ENCODE measurements at places on chromosomes 12 and 14.
A peak's percentile ranks its signal among the peaks of the same experiment; 100 is the strongest.

DNA sequence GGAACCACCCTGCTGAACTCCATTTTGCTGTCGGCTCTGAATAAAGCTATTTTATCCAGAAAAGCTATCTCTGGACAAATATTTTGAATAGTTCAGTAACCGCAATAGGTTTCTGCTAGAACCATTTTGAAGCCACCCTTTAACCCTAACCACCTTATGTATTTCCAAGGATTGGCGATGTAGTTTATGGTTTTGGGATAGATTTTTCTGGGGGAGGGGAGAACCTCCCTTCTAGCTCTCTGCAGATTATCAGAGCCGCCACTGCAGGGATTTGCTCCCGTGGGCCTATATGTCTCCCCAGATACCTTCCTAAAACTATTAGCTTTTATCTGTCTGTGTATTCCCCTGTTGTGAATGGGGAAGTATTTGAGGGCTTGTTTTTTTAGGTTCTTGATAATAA lies 1.8 kb upstream of the TUBA1B start:
- DNase-seq, result no peak

DNA sequence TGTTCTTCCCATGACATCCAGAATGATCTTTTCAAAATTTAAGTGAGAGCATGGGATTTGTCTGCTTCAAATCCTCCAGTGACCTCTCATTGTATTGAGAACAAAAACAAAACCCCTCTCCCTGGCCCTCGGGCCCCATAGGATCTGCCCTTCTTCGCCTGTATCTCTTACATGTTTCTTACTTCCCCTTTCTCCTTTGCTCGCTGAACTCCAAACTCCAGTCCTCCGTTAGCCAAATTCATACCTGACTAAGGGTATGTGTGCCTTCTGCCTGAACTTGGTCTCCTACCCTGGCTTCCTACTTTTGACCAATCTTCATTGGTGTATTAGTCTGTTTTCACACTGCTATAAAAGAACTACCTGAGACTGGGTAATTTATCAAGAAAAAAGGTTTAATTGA lies 13.2 kb upstream of the TSPAN11 start:
- DNase-seq, result no peak

- no peak for DNase-seq
Measured at GRCh38 chr12:89999699-90000505, 291.3 kb upstream of the ATP2B1 start.

GRCh38 chr12:24608637-24609285 lies 340.1 kb downstream of the BCAT1 start:
- DNase-seq, result no peak

DNA sequence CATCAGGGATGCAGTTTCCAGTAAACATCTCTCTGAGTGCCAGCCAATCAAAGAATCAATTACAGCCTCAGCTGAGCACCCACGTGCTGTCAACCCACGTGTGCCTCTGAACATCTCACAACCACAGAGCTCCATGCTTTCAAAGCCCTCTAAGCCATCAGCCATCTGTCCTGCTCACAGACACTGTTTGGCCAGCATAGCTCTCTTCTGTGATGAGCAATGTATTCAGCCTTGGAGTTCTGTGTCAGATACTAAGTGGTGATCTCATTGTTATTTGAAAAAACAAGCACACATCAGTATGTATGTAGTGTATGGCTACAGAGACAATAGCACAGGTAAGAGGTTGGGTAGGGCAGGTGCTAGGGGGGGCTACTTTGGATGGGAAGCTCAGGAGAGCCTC lies 94.3 kb downstream of the RGS6 start:
- no peak for DNase-seq

- no peak for DNase-seq
Measured at GRCh38 chr12:118455327-118455726, 79.0 kb downstream of the SUDS3 start.

GRCh38 chr14:61444215-61444768 lies 122.9 kb downstream of the PRKCH start:
- peak; percentile 66 for DNase-seq

- no peak for DNase-seq
Measured at GRCh38 chr12:10214136-10214894, 1.6 kb downstream of the GABARAPL1 start.

DNA sequence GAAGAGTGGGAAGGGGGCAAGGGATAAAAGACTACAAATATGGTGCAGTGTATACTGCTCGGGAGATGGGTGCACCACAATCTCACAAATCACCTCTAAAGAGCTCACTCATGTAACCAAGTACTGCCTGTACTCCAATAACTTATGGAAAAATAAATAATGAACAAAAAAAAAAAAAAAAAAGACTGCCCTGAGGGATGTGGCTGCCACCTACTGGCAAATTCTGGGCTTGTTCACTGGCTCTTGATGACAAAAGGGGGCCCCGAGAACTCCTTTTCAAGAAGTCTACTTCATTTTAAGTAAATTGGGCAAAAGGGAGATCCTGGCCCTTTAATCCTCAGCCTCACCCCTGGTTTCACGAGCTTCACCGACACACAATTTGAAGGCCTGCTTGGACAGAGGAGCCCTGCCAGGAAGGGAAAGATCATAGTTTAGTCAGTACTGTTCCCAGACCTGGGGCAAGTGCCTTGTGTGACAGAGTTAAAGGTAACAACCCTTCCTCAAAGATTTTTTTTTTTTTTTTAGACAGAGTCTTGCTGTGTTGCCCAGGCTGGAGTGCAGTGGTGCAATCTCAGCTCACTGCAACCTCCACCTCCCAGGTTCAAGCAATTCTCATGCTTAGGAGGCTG lies 26.1 kb upstream of the STAC3 start:
- no peak for DNase-seq

DNA sequence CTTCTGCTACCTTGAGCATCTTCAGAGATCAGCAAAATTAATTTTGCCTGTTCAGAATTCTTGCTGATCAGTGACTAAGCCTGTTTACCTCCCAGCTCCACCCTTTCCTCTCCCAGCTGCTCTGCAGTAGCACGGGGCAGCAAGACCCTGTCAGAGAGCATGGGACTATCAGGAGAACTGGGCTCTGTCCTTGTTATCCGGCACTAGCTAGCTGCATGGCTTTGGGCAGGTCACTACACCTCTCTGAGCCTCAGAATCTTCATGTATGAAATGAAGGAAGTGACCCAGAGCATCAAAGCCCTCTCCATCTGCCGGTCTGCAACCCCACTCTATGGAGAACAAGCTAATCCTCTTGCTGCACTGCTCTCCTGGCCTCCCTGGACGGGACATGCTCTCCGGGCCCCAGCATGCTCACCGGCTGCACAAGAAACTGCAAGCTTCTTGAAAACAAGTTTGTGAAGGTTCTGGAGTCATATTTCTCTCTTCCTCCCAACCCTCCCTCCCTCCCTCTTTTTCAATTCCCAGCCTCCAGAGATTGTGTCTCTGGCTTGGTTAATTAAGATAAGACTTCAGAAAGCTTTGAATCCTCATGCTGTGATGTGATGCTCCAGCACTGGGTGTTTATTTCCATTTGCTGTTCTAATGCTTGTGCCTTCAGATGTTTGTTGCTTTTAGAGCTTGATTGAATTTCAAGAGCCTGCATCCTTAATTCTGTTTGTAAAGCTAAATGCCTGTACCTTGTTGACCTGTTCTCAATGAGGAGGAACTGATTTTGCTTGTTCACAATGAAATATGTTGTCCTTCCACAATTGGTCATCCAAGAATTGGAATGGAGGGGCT lies 101.1 kb downstream of the CRACR2A start:
- DNase-seq, result no peak

DNA sequence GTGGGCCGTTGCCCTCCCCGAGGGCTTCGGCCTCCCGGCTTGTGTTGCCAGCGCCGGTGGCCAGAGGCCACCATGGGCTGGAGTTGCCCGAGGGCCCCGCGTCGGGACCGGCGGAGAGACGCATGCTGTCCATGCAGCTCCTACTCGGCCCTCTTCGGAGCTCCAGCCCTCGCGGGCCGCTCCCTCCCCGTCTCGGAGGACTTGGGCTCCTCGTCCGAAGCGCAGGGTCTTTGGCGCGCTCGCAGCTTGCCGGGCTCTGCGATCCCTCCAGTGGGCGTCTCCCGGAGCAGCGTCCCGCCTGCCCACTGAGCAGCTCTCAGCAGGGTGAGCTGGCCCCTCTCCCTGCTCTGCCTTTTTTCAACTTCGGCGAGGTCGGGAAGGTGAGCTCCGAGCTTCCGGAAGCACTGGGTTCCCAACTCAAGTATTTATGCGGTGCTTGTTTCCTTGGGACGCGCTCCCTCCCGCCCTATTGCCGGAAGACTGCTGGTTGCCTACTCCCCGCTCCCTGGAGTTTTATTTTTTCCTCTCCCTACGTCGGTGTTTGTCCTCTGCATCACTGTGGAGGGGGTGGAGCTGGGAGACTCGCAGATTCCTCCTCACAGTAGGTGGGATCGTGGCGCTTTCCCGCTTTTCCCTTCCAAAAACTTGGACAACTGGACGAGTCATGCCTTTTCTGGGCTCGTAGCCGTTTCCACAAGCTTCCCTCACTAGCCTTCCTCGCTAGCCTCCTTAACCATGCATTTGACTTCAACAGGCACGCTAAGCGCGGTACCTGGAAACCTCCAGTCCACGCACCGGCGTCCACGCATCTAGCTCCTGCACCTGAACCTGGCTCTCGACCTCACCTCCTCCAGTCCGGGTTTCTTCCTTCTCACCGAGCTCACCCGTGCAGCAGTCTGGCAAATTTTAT lies at the start of gene AVPR1A:
Gene AVPR1A, minus strand, starts transcription at position 489 of the 910 bp plus-strand sequence. Its CDS starts 365 bp downstream, at position 124.
- no peak for DNase-seq

DNA sequence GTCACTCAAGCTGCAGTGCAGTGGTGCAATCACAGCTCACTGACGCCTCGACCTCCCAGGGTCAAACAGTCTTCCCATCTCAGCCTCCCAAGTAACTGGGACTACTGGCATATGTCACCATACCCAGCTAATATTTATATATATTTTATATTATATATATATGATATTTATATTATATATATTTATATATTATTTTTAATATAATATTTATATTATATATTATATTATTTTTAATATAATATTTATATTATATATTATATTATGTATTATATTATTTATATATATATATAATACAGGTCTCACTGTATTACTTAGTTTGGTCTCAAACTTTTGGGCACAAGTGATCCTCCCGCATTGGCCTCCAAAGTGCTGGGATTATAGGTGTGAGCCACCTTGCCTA lies 9.4 kb downstream of the ZNF84 start:
- DNase-seq, result no peak

DNA sequence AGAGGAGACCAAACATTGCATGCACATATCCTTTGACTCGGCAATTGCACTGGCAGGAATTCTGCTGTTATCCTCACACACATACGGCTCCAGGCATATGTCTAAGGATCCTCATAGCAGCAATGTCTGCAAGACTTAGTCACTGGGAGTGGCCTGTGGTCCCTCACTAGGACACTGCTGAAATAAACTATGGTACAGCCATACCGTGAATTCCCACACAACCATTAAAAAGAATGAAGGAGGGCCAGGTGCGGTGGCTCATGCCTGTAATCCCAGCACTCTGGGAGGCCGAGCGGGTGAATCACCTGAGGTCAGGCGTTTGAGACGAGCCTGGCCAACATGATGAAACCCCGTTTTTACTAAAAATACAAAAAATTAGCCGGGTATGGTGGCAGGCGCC lies 105.1 kb downstream of the ZFP36L1 start:
- DNase-seq, result no peak

- DNase-seq, result no peak
Measured at GRCh38 chr12:67367843-67368242, 98.7 kb downstream of the CAND1 start.

DNA sequence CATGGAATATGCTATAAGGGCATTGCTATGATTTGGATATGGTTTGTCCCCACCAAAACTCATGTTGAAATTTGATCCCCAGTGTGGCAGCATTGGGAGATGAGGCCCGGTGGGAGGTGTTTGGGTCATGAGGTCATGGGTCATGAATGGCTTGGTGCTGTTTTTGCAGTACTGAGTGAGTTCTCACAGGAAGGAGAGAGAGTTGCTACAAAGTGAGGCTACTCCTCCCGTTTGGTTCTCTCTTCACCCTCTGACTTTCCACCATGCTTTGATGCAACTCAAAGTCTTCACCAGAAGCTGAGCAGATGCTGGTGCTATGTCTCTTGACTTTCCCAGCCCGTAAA lies 388.1 kb upstream of the TMPO start:
- DNase-seq, result no peak

DNA sequence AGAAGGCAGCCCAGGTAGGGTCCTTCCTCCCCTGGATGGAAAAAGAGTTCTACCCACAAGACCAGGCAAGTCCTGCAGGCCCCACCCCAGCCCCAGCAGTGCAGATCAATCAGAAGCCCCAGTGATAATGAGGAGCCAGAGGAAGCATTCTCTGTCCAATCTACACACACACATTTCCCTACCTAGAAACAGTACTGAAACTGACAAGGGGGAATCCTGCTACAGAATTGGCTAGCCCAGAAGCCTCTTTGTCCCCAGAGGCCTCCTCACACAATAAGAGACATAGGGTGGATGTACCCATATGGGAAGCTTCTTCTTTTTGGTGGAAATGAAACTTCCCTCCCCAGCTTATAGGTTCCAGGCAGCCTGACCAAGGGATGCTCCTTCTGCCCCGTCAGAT lies 9.9 kb downstream of the FSCB start:
- DNase-seq, result no peak

- DNase-seq, result no peak
Measured at GRCh38 chr14:23589606-23590005, 11.0 kb upstream of the JPH4 start.

DNA sequence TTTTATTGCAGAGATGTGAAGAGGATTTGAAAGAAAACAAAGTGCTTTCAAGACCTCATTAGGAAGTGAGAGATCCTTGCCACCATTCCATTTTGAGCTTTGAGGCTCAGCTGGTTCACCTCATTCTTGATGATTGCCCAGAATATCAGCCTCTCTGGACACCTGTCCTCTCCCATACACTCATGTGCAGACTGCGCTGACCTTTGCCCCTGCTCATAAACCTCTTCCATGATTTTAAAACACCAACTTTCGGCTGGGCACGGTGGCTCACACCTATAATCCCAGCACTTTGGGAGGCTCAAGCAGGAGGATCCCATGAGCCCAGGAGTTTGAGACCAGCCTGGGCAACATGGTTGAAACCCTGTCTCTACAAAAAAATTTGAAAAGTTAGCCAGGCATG lies 8.9 kb downstream of the COX14 start:
- no peak for DNase-seq

GRCh38 chr12:65039301-65039700 lies 81.8 kb downstream of the WIF1 start:
- no peak for DNase-seq

- DNase-seq, result no peak
Measured at GRCh38 chr12:92596383-92596782, 106.4 kb upstream of the PLEKHG7 start.

- no peak for DNase-seq
Measured at GRCh38 chr12:31507966-31508365, 83.0 kb downstream of the DENND5B start.

- DNase-seq, result peak; percentile 44
Measured at GRCh38 chr14:61911574-61911973, 149.4 kb downstream of the SNAPC1 start.

DNA sequence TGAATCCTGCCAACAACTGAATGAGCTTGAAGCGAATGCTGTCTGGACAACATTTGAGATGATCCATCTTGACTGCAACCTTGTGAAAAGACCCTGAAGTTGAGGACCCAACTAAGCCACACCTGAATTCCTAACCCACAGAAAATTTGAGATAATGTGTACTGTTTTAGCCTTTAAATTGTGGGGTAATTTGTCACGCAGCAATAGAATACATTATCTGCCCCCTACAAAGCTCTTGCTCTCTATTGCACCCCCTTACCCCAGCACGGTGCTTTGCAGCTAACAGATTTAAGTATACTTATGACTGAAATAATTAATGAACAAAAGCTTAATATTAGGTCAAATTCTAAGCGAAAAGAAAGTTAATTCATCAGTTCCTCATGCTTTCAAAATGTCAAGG lies 1.6 kb downstream of the POLE2 start:
- DNase-seq, result no peak
